Stimulated activated CD4-positive, alpha-beta T cell treated with anti-CD3 and anti-CD28 coated beads, Interleukin-15, amount 100 ng/mL, for 1 hour (primary cell): ENCODE measurements at places on chromosomes 6 and 20.

- DNase-seq: no peak
These were observed 26.9 kb downstream of the BICRAL start for GRCh38 chr6:42808492-42809483.

- DNase-seq: no peak
These were observed 2.3 kb downstream of the TFAP2C start for GRCh38 chr20:56631318-56631989.

GRCh38 chr6:32761548-32761947, 1.8 kb downstream of the HLA-DQB2 start:
- DNase-seq: no peak

DNA sequence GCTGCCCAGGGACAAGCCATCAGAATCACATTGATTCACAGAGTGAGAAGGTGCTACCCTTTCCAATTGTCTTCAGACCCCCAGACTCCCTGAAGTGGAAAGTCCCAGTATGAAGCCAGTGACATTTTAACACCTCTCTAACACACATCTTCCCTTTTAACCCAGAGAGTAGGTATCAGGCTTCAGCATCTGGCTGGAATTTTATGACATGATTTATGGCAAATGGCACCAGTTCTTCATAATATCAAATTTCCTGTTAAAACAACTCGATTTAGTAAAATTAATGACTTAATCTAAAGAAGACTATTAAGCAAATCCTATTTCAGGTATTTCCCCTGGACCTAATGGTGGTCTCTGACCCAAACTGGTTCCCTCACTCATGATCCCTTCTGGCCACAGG, 25.0 kb downstream of the KCNB1 start:
- DNase-seq: no peak

DNA sequence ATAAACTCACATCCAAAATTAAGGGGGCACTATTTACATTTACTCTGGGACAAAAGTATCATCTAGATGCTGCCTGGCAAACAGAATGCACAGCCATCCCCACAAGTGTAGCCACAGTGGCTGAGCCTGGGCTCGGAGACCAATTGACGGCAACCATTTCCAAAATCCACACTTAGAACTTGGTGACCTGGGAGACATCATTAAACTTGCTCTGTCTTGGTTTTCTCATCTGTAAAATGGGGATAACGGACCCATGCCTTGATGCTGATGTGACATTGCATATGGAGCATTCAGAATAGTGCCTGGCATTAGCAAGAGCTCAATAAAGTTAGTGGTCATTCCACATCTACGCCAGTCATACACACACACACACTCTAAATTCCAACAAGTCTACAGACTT, 140.0 kb upstream of the NUP153 start:
- DNase-seq: no peak

GRCh38 chr6:142507065-142507464, 205.3 kb downstream of the ADGRG6 start:
- no peak for DNase-seq

GRCh38 chr20:5991623-5992441, 41.4 kb downstream of the MCM8 start:
- no peak for DNase-seq

DNA sequence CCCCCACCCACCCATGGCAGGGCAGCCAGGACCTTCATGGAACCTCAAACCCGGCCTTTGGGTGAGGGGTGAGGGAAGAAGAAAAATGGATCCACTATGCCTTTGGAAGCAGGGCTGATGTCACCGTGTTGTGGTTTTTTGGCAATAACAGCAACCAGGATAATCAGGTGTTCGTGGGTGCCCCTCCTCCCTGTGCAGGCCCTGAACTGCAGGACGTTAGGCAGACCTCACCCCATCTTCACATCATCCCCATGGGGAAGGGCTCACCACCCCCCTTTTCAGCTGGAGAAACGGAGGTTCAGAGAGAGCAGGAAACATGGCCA, 3.6 kb downstream of the GABRR2 start:
- no peak for DNase-seq

- no peak for DNase-seq
These were observed 11.7 kb upstream of the SULF2 start for GRCh38 chr20:47796971-47797370.

- DNase-seq: no peak
These were observed 167.1 kb upstream of the FBXL4 start for GRCh38 chr6:99114769-99115406.

DNA sequence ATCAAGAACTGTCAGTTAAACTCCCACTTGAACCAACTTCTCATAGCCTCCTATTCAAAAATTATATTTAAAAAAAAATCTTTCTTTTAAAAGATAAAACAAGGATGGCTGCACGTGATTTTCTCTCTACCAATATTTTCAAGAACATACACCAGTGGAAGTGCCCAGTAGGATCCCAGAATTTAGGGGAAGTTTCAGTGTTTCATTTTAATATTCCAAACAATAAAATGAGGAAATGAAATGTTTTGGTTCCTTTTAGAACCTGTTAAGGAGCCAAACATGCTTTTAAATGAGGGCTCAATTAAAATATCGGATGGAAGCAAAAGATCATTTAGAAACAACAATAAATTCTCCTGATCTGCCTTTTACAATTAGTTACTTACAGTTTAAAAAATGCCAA, 26.4 kb upstream of the PRELID3B start:
- no peak for DNase-seq

- DNase-seq: no peak
These were observed 4.1 kb upstream of the CRYBG1 start for GRCh38 chr6:106356378-106356777.

- DNase-seq: no peak
These were observed 1.0 kb downstream of the IGF2R start for GRCh38 chr6:159969921-159970320.

DNA sequence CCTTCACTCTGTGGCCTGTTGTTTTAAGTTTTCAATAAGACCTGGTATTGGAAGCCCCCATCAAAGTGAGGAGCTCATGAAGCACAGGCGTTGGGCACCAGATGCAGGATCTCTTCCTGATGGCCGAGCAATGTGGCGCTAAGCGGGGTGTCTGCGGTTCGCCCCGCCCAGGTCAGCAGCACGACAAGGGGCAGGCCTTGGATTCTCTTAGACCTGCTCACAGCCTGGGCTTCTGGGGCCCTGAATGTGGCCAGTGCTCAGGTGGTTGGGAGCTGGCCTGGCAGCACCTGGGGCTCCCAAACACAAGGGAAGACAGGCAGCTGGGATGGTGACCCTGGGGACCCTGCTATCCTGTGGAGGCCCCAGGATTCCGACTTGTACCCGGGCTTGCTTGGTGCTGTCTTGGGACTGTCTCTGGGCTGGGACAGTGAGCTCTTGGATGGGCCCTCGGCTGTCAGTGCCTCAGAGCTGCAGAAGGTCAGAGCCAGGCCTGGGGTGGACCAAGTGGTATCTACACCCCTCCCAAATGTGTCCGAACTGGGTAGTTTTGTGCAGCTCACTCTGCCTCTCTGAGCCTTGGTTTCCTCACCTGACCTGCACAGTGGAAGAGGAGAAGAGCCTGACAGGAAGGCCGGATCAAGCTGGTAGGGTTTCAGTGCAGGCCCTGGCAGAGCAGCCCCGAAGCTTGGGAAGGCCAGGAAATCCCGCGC, 69.1 kb downstream of the PHACTR3 start:
- DNase-seq: no peak

- no peak for DNase-seq
These were observed 33.9 kb downstream of the RIPOR2 start for GRCh38 chr6:24901698-24902328.

DNA sequence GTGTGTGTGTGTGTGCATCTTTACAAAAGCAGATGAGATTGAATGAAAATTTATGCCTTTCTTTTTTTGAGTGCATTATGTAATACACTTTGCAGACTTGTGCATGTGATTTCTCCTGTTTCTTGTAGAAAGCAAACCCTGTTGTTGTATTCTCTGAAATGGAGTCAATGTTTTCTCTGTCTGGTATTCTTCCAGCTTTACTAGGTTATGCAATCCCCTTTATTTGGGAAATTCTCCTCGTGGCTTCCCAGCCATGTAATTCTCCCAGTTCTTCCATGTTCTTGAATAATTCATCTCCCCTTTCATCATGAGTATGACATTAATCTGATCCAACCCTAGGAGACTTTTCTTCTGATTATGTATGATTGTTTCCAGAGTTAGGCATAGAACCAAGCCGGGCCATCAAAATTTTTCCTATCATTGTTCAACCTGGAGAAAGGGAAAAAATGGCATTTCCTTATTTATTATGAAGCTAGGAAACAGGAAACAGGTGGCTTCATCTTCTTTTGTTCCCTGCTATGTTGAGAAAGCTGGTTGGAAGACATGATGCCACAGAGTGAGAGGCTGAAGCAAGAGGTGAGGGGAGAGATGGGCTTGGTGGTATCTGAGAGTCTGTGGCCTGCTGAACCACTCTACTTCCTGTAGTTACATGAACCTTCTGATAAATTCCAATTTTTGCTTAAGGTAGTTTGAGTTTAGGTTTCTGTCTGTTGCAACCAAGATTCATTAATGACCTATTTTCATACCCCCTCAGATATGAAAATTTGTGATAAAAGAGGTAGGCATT, 68.8 kb downstream of the PRL start:
- no peak for DNase-seq

- no peak for DNase-seq
These were observed 63.3 kb downstream of the ARHGAP18 start for GRCh38 chr6:129646642-129647041.

DNA sequence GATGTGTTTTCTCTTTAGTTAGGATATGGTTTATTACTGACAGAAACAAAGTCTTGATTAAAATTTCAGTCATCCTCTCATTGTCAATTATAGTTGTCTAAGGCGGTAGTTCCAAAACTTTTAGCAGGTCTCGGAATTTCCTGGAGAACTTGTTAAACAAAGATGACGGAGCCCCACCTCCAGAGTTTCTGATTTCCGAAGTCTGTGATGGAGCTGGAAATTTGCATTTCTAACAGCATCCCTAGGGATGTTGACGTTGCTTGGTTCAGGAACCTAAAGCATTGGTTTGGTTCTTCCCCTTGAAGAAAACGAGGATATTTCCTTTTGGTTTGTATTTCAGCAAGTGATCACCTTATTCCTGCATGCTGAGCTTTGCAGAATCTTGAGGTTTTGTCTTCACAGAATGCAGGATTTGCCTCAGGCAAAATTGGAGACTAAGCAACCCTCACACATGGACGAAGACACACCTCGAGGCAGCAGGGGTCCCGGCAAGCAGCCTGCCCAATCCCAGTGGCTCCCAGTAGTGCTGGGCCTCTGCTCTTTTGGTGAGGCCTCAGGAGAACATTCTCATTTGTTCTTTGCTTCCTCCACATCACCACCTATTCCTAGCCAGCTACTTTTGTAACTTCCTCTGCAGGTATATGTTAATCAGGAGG, 187.1 kb upstream of the PHACTR1 start:
- DNase-seq: no peak

DNA sequence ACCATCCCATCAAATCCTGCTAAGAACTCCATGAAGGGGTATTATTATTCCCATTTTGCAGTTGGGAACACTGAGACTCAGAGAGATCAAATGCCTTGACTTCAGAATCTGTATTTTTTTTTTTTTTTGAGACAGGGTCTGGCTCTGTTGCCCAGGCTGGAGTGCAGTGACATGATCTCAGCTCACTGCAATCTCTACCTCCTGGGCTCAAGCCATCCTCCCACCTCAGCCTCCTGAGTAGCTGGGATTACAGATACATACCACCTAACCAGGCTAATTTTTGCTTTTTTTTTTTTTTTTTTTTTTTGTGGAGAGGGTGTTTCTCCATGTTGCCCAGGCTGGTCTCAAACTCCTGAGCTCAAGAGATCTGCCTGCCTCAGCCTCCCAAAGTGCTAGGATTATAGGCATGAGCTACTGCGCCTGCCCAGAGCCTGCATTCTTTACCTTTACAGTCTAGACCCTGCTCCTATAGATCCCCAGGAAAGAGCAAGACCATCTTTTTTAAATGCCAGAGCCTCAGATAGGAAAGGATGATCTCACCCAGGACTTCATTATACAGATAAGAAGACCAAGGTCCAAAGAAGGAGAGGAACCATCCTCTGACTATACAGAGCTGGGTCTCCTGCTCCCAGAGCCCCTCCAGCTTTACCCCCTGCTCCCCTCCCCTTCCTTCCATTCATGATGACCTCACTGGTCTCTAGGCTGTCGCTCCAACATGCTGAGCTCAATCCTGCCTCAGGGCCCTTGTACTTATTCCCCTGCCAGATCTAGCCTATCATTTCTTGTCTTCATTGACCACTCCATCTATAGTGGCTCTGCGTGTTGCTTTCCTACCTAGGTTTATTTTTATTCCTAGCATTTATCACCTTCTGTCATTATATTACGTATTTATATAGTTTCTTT, 138.6 kb downstream of the CEBPB start:
- no peak for DNase-seq

DNA sequence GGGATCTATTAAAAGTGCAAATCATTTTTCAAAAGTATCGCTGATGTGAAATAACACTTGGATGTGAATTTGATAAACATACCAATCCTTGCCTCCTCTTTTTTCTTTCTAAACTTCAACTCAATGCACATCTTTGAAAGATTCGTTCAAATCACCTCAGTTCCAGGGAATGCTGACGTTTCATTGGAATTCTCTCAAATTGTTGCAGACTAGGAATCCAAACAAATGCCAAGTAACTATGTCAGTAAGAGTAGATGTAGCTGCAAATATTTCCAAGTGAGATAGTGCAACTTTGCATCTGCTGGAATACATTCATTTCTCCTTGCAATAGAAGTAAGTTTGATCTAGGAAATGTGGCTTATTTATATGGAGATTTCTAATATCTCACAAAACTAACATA, 220.7 kb downstream of the FUT9 start:
- DNase-seq: no peak

GRCh38 chr20:11891077-11891775, 26.5 kb upstream of the BTBD3 start:
- no peak for DNase-seq

DNA sequence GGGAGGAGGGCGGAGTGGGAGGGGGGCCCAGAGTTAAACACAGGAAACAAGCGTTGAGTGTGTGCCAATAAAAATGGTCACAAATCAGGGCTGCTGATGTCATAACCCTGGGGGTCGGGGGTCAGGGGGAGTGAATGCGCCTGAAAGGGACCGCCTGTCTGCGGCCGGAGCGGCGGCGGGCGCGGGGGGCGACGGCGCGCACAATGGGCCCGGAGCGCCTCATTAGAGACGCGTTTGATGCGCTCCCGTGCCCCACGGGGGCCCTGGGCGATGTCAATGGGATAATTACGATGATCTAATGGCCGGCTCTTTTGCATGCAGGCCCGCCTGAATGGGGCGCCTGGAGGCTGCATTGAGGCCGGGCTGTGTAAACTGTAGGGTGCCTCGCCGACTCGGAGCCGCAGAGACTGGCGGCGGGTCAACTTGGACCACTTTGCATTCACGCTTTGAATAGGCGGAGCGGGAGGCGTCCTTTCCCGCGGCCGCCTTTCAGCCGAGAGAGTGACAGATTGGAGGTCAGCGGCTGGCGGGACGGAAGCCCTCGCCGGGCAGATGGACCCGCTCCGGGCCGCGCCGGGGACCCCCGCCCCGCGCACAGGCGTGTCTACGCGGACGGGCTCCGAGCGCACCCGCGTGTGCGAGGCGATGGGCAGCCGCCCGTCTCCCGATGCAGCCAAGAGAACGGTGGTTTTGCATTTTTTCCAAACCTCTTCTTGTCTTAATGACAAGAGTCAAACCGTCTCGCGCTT, 296.1 kb downstream of the TFAP2C start:
- no peak for DNase-seq
